ENCODE measurements at places on chromosomes 12 and 14.
A peak's percentile ranks its signal among the peaks of the same experiment; 100 is the strongest.

DNA sequence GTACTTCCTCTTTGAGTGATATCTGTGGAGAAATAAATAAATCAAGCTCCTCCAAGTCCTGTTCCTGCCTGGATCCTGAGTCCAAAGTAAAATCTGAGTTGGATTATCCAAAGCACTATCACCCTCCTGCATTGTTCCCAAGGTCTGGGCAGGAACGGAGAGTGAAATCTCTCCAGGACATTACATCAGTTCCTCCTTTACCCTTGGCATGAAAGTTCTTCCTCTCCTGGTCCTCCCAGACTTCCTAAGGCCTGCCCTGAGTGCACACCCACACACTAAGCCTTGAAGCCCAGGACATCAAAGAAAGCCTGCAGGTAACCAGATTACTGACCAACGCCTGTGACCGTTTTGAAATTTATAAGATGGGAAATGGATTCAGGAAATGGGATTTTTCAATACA is 206.8 kb upstream of the BCL2L14 start:
- DNase-seq: no peak

DNA sequence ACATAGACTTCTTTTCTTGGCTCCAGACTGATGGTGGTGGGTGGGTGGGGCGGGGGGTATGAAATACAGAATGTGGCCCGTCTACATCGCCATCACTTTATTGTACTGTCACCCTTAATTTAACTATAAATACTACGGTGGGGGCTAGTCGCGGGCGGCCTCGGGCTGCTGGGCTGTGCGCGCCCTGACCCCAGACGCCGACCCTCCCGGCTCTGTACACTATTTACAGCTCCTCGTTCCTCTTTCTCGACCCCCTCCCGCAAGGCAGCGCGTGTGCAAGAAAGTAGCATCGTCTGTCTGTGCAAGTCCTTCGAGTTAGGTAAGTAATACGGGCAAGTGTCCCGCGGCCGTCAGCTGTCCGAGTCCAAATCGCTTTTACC is 1.8 kb downstream of the GSC start:
- no peak for DNase-seq

- DNase-seq: no peak
Measured at GRCh38 chr14:31280871-31281220, 73.3 kb upstream of the HECTD1 start.

DNA sequence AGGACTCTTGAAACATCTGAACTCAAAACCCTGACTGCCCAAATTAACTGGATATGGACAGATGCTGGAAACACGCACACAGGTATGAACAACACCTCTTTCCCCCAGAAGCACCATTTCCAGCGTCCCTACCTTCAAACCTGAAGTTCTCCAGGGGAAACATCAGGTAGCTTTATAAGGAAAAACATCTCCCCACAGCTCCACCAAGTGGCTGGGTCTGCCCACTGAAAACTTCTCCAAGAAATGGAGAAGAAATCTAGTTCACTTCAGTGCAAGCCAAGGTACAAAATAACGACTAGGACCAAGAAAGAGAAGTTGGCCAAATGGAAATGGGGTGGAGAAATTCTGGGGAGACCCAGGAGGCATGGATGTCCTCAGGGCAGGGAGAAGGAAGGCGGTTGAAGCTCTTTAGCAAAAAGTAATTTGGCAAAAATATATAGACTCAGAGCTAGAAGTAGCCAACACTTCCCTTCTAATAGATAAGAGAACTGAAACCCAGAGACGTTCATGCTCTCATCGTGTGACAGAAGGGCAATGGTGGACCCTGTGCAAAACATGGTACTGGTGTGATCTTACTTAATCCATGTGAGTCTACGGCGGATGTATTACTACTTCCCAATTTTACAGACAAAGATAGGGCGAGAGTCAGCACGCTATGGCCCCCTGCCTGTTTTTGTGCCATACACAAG is 10.5 kb upstream of the NUAK1 start:
- peak; percentile 58 for DNase-seq

- DNase-seq: no peak
Measured at GRCh38 chr14:51872396-51872795, 12.0 kb downstream of the GNG2 start.

DNA sequence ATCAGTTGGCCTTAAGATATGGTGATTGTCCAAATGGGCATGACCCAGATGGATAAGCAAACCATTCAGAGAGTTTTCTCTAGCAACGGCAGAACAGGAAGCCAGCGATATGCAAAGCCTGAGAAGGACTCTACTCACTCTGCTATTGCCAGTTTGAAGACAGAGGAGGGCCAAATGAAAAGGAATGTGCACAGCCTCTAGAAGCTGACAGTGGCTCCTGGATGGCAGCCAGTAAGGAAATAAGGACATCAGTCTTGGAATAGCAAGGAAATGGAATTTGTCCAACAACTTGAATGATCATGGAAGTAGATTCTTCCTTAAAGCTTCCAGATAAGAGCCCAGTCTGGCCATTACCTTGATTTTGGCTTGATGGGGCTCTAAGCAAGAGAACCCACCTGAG is 60.0 kb downstream of the TMTC2 start:
- DNase-seq: no peak

GRCh38 chr12:46402941-46403718 is 30.6 kb upstream of the SLC38A2 start:
- DNase-seq: peak; percentile 55

DNA sequence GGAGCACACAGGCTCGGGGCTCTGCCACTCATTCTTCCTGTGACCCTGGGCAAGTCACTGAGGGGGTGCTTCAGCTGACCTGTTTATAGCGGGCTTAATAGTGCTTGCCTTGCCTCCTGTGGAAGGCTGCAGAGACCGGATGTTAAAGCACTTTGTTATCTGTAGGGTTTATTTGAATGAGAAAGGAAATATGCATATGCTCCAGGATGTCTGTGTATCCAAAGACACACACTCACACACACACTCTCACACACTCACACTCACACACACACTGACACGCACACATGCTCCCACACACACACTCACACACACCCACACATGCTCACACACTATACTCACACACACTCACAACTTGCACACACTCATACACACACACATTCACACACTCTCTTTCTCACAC is 56.1 kb upstream of the DDX11 start:
- no peak for DNase-seq

DNA sequence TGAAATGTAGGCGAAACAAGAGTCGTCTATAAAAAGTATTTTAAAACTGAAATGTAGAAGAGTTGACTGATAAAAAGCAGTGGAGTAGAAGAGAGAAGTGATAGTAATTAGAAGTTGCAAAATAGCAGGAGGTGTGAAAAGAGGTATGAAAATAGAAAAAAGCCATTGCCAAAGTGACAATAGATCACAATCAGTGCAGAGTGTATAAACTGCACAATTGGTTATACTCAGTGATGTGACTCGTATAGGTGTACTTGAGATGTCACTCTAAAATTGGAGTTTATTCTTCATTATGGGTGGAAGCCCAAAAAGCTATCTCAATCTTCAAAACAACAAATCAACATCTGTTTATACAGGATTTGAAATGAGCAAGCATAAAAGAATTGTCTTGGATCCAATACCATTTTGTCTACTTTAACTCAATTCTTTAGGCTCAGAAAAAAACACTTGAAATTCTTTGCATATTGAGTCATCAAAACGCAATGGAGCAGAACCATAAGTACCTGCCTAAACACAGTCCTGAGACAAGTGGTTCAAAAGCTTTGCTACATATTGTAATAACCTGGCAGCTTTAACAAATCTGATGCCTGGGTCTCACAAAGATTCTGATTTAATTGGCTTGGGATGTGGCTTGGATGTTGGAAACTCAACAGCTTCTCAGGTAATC is 8.8 kb downstream of the IKBIP start:
- DNase-seq: peak; percentile 84

- DNase-seq: peak; percentile 32
Measured at GRCh38 chr14:25120261-25120660, 70.3 kb upstream of the STXBP6 start.

DNA sequence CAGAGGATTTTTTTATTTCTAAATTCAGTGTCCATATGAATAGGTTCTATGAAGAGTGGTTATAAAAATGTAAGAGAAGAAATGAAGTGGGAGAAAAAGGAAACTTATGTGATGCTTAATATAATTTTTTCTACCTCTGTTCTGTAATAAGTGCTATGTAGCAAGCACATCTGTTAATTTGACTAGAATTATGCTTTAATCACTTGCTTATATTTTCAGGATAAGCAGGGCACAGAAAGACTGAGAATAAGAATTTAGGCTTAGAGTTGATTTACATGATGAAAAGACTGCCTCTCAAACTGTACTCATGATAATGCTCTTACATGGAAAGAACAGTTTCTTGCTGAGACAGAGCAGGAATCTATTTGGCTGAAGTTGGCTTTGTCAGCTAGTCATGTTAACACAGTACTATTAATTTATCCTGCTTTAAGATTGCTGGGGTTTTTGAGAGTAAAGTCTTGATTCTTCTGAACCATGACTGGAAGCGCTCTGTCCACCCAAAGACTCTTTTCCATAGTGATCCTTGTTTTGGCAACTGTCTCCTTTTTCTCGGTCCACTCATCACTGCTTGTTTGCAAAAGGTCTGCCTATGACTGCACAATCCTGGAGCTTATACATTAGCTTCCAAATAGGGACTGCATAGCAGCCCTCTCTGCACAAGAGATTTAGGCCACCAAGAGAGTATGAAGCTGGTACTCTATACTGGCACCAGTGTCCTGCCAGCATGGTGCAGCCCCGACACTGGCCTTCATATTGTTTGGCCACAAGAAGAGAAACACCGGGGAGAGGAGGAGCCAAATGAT is 98.8 kb downstream of the AKAP6 start:
- DNase-seq: peak; percentile 32

- DNase-seq: no peak
Measured at GRCh38 chr14:69876221-69876847, 2.9 kb upstream of the SMOC1 start.

DNA sequence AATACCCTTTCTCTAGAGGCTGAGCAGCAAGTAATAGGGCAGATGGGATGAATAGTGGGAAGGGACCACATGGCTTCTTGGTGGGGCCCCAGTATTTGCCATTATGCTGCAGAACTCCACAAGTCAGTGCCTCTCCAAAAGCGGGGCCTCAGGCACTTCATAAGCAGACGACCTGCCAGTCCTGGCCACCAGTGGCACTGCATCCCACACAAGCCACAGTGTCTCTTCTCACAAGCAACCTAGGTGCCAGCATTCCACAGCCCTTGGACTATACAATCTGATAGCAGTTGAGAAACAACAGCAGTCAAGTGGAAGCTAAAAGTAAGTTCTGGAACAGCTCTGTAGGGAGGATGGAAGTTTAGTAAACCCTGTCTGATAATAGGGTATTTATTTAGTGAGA is 4.2 kb upstream of the SLC8A3 start:
- DNase-seq: no peak

DNA sequence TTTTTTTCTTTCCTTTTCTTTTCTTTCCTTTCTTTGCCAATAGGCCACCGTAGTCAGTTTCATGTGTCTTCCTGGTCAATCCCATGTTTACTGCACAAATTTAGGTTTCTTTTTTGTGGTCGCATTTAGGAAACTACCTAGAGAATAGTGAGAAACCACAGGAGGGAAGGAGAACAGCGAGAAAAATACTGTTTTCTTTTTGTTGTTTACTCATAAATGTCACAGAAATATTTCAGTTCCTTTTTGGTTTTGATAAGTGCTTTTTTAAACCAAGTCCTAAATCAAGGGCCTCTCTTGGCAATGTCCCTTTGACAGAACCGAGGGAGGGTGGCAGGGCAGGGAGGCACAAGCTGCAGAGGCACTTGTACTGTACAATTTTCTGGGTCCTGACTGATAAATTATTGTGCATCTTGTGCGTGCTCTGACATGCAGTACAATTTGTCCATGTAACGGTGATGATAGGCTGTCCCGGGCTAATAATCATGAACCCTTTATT is 326.1 kb downstream of the CACNA1C start:
- DNase-seq: no peak

GRCh38 chr14:31212893-31213292 is 5.3 kb upstream of the HECTD1 start:
- DNase-seq: no peak

GRCh38 chr14:100654814-100655740 is 67.9 kb upstream of the BEGAIN start:
- DNase-seq: peak; percentile 54

GRCh38 chr14:101224356-101225156 is 321.0 kb upstream of the RTL1 start:
- no peak for DNase-seq
